ENCODE measurements at places on chromosomes 12 and 14.
A peak's percentile ranks its signal among the peaks of the same experiment; 100 is the strongest.

GRCh38 chr12:117874842-117875434 lies 93.9 kb downstream of the KSR2 start:
- peaks cover 32% of the 10 kb centered on the region for H3K27me3 ChIP-seq
- no peaks in the 10 kb centered on the region for H3K36me3 ChIP-seq
- no peak overlapping the region for H3K4me3 ChIP-seq
- no peaks in the 10 kb centered on the region for H3K4me1 ChIP-seq

DNA sequence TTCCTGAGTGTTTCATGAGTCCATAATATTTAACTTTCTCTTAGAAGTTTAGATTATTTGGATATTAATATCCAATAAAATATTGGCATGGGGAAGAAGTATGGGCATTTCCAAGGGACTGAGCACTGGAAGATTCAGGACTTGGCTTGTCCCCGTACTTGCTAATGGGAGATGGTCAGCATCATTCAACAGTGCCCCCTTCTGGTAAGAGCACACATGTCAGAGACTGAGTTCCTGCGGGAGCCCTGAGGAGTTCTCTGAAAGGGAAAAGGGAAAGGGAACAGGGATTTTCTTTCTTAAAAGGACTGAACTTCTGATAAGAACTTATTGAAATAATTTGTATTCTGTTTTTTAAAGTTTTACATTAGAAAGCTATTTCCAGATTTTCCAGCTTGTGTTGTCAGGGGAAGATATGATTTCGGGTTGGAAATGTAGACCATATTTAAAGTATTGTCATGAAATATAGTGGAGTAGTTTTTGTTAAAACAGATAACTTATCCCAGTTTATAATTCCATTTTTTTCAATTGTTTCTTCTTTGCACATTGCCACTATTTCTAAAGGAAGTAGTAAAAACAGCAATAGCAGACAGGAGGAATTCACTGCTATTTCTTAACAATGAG lies 59.8 kb upstream of the C12orf71 start:
- peak; percentile 79 for DNase-seq
- no peak overlapping the region for H3K4me3 ChIP-seq
- no peaks in the 10 kb centered on the region for H3K36me3 ChIP-seq
- no peaks in the 10 kb centered on the region for H3K4me1 ChIP-seq

- H3K4me1 ChIP-seq: no peaks in the 10 kb centered on the region
- no peak overlapping the region for H3K27ac ChIP-seq
Measured at GRCh38 chr14:60616461-60616959, 32.8 kb downstream of the SIX1 start.

- H3K4me3 ChIP-seq: no peak overlapping the region
- H3K27ac ChIP-seq: peak overlapping the region; percentile 99
- H3K4me1 ChIP-seq: peaks cover 52% of the 10 kb centered on the region
- peak; percentile 76 for DNase-seq
- peaks cover 14% of the 10 kb centered on the region for H3K36me3 ChIP-seq
Measured at GRCh38 chr14:68784226-68784910, 8.5 kb downstream of the ZFP36L1 start.

DNA sequence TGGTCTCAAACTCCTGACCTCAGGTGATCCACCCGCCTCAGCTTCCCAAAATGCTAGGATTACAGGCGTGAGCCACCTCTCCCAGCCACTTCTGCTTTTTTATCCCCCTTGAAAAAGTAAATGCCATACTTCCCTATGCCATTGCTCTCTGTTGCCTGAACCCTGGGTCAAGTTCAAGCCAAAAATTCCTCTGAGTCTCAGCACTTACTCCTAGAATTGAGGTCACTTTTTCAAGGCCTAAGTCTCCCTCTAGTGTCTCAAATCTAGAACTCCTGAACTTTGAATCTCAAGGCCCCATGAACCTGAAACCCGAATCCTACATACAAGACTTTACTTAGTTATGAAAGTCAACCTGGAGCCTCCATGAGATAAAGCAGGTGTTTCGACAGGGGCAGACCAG lies 1.4 kb upstream of the APOBEC1 start:
- no peaks in the 10 kb centered on the region for H3K36me3 ChIP-seq
- no peak overlapping the region for H3K4me3 ChIP-seq
- no peak overlapping the region for H3K27ac ChIP-seq
- H3K4me1 ChIP-seq: no peaks in the 10 kb centered on the region
- no peaks in the 10 kb centered on the region for H3K27me3 ChIP-seq
- DNase-seq: no peak

DNA sequence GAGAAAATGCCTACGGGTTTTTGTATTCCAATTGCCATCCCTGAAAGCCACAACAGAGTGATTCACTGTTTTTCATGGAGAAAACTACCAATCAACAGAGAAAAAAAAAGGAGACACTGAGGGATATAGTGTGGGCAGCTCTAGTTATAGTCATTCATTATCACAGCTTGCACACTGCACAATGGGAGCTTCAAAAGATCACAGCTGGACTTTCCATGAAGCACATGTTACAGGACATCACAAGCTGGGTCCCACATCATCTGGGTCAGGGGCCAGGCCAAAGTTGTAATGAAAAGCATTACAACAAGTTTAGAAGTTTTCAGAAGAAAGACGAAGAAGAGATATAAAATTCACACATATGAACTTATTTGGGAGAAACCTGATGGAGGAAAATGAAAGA lies 41.5 kb downstream of the RERG start:
- H3K27me3 ChIP-seq: no peaks in the 10 kb centered on the region
- no peaks in the 10 kb centered on the region for H3K4me1 ChIP-seq
- peak; percentile 74 for DNase-seq
- no peak overlapping the region for H3K4me3 ChIP-seq
- H3K36me3 ChIP-seq: no peaks in the 10 kb centered on the region

All from sigmoid colon (tissue), 7 donors.